Fibroblast of villous mesenchyme (primary cell): ENCODE measurements at places on chromosomes 11 and 22.
A peak's percentile ranks its signal among the peaks of the same experiment; 100 is the strongest.

GRCh38 chr11:61144511-61145179 is 16.6 kb downstream of the VPS37C start:
- DNase-seq, result no peak

DNA sequence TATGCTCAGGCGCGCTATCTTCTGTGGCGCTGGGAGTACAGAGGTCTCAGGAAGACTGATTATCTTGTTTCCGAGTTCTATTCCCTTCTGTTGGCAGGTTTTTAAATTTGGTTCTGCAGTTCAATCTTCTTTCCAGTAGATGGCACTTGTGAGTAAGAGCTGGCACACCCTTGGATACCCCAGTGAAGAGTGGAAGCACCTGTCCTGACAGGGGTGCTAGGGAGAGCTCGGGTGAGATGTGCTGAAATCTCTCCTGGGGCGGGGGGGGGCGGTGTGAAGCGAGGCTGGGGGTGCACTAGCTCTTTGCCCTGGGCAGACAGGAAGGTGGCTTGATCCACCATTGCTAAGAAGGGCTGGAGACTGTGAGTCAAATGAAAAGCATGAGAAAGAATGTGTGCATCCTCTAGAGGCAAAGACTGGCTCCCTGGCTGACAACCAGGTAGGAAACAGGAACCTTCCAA is 679.9 kb upstream of the CCDC179 start:
- peak; percentile 34 for DNase-seq

- DNase-seq, result peak; percentile 76
These were observed 26.4 kb downstream of the FBLN1 start for GRCh38 chr22:45529105-45529504.

GRCh38 chr11:74212533-74212932 is 41.4 kb downstream of the PPME1 start:
- no peak for DNase-seq

DNA sequence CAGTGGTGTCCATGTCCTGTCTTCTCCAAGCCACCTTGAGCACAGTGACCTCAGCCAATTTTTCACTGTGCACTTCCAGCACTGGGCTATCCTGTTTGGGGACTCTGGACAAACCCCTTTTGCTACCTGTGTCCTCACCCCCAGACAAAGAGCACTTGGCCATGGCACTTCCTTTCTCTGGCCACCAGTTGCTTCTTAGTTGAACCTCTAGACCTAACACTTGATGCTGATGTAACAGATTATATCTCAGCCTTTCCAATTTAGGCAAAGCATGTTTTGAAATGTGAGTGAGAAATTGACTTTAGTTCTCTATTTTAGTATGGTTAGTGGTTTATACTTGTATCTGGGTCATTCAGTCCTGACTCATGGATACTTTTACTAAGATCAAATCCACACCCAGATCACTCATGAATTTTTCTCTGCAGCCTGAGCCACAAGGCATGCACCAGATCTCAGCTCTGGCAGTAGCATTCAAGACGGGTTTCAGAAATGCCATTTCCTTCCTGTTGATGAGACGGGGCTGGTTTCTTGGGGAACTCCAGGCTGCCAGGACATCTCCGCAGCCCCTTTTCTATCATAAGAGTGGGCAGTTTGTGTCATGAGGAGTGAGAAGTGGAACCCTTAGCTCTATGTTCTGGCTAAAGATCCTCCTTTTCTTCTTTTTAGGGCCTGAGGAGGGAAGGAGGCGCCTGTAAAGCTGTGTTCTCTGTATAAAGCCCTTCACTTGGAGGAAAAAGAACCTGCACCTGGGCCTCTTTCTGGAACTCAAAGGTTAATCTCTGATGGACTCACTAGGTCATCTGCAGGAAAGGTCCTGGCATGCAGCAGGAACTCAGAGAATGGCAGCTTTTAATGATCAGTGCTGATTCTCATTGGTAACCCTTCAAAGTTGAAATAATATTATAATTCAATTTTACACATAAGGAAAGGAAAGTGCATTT is 185.6 kb upstream of the TENM4 start:
- DNase-seq, result no peak

DNA sequence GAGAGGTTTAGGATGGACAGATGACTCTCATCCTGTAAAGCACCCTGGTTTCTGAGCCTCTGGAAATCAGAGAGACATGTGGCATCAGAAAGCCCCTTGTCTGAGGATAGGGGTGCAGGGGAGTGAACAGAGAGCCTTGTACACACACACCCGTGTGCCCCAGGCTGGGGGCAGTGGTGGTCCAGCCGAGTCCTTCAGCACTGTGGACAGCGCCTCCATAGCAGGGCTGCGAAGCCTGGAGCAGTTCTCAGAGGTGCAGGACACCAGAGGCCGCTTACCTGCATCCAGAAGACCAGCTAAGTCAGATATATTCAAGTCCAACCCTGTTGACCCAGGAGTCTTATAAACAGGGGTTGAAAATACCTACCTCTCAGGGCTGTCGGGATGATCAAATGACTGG is 11.5 kb upstream of the IGSF9B start:
- no peak for DNase-seq

- DNase-seq, result no peak
These were observed 34.4 kb upstream of the DNAJB13 start for GRCh38 chr11:73916435-73916834.

DNA sequence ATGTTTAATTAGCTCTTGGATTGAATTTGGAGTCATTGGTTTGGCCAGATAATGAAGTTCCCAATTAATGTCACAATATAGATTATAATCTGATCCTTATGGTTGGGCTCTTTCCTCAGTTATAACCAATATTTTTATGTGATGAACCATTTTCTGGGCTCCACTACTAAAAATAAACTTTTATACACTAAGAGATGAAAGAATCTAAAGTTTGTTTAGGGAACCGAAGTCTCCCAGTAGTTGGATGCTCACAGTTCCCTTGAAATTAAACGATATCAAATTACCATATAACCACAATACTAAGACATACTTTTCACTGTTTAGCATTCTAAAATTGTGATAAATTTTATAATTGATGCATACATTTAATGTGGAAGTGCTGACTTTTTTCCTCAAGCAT is 47.0 kb upstream of the ARHGAP42 start:
- no peak for DNase-seq

GRCh38 chr11:22792497-22792896 is 37.1 kb downstream of the SVIP start:
- no peak for DNase-seq

DNA sequence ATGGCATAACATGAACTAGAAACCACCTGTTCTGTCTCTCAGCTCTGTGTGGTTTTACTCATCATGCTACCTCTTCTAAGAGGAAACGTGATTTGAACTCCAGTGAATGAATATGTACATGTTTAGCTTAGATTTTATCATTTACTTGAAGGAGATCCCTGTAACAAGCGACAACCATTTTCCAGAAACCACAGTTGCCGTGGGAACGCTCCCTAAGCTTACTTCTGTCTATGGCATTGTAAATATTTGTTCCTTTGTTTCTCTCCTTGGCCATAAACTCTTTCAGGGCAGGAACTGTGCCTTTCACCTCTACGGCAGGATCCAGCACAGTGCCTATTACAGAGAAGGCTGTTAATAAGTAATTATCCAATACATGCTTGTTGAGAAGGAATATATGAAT is 17.1 kb upstream of the TPH1 start:
- DNase-seq, result no peak

GRCh38 chr22:47814474-47814873 is 1052.0 kb downstream of the TBC1D22A start:
- no peak for DNase-seq

DNA sequence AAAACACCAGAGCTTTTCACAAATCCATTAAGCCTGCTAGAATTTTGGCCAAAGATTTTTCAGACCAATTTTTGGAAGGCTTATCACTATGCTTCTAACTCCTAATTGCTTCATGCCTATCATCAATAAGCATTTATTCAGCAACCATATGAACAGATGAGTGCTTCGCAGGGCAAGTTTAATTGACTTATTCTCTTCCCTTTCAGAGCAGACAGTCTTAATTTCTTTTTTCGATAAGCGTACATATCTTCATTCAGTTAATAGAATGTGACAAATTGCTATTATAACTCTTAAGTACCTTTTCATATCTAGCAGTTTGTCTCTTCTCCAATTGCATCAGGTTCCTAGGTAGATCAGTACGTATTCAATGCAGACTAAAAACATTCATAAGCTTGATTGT is 298.4 kb upstream of the ANO5 start:
- DNase-seq, result no peak

DNA sequence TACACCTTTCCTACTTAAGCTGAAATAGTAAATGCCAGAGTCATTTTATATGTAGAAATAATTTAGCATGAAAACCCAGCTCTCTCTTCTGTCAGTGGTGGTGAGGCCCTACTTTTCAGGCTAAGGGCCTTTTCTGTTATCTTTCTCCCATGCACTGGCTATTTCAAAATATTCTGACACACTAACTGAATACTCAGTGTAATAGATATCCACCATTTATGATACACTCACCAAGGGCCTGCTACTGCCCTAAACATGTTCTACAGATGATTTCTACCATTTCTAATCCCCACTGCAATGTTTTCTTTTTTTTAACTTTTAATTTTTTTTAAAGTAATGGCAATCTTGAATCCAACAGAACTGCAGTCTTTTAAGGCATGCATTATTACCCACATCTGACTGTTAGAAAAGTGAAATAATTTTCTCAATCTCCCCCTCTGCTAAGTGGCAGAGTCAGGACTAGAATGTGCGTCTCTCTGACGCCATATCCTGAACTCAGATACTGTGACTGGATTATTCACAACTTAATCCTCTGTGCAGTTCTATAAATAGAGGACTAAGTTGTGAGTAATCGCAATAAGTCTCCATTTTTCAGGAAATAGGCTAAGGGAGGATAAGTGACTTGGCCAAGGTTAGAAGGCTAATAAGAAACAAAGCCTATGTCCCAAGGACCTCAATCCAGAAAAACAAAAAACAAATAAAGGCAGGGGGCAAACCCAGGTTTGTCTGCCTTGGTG is 44.0 kb downstream of the GRAMD1B start:
- peak; percentile 87 for DNase-seq

GRCh38 chr22:19841641-19842392 is 12.9 kb downstream of the GNB1L start:
- no peak for DNase-seq

- DNase-seq, result peak; percentile 34
These were observed 1.9 kb downstream of the OR4S1 start for GRCh38 chr11:48307760-48308386.

- DNase-seq, result peak; percentile 29
These were observed 12.0 kb downstream of the KMT2A start for GRCh38 chr11:118448294-118448693.

DNA sequence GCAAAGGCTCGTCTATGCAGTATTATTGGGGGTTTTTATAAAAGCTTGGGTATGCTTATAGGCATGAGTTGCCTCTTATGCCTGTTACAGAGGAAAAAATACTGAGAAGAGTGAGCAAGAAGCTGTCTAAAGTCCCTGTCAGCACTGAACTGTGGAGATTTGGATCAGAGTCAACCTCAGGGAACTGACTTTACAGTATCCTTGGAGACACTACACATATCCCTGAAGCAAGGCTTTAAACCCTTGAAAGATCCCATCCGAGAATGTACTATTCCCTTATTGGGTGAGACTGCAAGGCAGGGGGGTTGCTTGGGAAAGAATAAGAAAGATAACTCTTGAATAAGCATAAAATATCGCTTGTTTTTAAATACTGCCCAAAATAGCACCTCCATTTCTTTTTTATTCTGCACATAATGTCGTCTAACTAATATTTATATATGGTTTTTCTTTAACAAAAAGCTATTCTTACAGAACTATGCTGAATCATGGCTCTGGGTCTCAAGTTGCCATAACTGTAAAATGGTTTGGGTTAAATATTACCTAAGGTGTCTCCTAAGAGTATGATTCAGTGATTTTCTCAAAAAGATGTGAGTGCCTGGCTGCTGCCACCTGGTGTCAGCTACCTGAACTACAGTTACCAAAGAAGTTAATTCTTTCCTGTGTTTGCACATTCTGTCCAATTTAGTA is 1062.8 kb downstream of the DLG2 start:
- peak; percentile 44 for DNase-seq

DNA sequence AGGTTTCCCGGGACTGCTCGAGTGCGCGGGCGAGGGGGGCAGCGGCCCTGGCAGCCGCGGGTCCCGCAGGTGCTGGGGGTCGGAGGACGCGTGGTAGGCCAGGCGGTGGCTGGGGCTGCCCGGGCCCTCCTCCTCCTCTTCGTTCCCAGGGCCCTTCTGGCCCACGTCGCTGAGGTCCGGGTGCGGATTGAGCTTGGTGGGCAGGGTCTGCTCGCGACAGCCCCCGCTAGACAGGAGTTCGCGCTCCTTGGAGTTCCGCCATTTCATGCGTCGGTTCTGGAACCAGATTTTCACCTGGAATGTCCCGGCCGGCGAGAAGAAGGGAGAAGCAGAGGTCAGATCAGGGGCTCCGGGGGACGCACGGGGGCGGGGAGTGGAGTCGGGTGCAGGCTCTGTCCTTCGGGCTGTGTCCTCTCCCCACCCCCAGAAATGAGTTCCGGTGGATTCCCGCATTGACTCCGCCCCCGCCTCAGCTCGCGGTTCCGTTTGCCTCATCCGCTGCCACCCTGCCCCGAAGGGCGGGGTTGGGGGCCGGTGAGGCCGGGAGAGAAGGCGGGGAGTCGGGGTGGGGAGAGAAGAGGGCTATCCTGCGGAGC is 3.9 kb downstream of the DBX1 start:
- no peak for DNase-seq

DNA sequence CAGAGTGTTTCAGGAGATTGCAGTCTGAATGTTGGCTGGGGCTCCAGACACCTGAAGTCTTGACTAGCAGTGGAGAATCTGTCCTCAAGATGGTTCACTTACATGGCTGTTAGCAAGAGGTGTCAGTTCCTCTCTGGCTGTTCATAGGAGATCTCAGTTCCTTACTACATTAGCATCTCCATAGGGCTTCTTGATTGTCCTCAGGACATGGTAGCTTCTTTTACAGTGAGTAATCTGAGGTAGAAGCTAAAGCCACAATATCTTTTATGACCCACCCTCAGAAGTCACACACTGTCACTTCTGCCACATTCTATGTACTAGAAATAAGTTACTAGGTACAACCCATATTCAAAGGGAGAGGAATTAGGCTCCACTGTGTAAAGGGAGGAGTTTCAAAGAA is 10.5 kb upstream of the PATL1 start:
- DNase-seq, result no peak

- DNase-seq, result peak; percentile 27
These were observed 138.5 kb downstream of the ARHGAP42 start for GRCh38 chr11:100825626-100826025.

GRCh38 chr11:119307219-119307618 is 9.7 kb downstream of the MCAM start:
- DNase-seq, result no peak

- DNase-seq, result no peak
These were observed 590.2 kb upstream of the B3GAT1 start for GRCh38 chr11:135002236-135002635.

- no peak for DNase-seq
These were observed 1.2 kb upstream of the ARRB1 start for GRCh38 chr11:75352588-75353206.

DNA sequence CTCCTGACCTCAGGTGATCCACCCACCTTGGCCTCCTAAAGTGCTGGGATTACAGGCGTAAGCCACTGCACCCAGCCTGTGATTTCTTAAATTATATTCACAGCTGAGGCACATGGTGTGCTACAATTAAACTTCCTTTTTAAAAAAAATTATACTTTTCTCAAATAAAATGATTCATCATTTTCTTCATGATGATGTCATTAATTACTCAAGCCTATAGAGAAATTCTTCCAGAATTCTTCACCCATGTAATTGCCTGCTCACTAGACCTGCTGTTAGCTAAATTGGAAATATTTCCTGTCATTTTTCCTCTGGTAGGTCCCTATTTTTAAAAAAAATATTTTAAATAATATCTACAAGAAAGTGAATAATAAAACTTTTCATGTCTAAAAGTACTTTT is 440.0 kb upstream of the ANO3 start:
- DNase-seq, result no peak

- no peak for DNase-seq
These were observed 24.0 kb upstream of the PARVB start for GRCh38 chr22:44000123-44000522.

GRCh38 chr11:92837595-92837994 is 131.9 kb upstream of the MTNR1B start:
- DNase-seq, result no peak
